Iris pigment epithelial cell (primary cell): ENCODE measurements at places on chromosomes 3 and 15.

- DNase-seq: peak; percentile 7
These were observed 1.4 kb downstream of the EPHB1 start for GRCh38 chr3:134796281-134797056.

DNA sequence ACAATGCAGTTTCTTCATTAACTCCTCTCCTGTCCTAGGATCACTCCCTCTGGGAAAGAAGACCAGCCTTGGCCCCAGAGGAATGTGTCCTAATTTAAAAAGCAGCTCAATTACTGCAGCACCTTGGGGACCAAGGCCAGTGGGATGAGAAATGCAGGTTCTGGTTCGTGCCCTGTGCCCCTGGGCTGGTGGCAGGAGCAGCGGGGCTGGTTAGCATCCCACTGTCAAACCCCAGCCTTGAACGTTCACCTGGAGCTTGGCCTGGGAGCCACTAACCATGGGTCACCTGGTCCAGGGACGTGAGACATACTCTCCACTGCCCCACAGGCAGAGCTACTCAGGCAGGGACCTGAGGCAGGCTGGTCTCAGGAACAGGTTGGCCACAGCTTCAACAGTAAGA lies 8.4 kb upstream of the RTP3 start:
- DNase-seq: no peak

GRCh38 chr3:101009386-101009785 lies 16.2 kb upstream of the ABI3BP start:
- peak; percentile 48 for DNase-seq

- no peak for DNase-seq
These were observed 38.4 kb downstream of the TLNRD1 start for GRCh38 chr15:81038975-81039607.

DNA sequence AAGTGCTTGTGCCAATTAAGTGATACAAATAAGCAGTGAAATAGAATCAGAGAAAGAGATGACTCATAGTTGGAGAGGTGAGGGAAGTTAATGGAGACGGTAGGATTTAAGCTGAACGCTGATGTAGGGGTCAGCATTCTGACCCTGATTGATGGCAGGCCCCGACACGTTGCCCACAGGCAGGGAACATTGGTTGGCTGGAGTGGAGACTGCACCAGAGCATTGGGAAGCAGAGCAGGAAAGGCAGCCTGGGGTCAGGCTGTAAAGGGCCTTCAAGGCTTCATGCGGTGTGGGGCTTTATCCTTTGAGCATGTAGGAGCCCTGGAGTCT lies 68.6 kb downstream of the DCUN1D1 start:
- no peak for DNase-seq
